ENCODE measurements at places on chromosomes 6 and 20. TPM values are rescaled to one million over a fixed set of nuclear protein-coding genes. Genes with fewer than 3 reads are reported as not detected.

GRCh38 chr6:109672175-109672574 is 18.8 kb downstream of the AK9 start:
- no peaks in the 10 kb centered on the region for H3K36me3 ChIP-seq
- H3K27me3 ChIP-seq = no peaks in the 10 kb centered on the region
- H3K4me3 ChIP-seq = no peak overlapping the region
- no peaks in the 10 kb centered on the region for H3K4me1 ChIP-seq
- DNase-seq = no peak
- no peak overlapping the region for H3K27ac ChIP-seq

DNA sequence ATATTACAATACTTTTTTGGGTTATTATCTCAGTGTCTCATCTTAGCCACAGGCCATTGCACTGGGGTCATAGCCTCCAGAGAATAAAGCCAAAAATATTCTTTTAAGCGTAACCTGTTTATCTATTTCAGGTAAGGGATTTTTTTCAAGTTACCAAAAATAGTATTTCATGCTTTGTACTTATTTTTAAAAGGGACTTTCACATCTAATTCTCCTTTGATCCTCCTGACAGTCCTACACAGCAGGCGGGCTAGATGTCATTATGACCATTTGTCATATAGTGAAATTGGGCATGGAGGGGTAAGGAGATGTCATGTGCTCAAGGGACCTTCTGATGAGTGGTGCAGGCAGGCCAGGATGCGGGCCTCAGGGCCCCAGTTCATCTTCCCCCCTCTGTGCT is 68.9 kb downstream of the TBC1D7 start:
- H3K27ac ChIP-seq = no peak overlapping the region
- H3K4me1 ChIP-seq = peaks cover 79% of the 10 kb centered on the region
- H3K4me3 ChIP-seq = no peak overlapping the region

DNA sequence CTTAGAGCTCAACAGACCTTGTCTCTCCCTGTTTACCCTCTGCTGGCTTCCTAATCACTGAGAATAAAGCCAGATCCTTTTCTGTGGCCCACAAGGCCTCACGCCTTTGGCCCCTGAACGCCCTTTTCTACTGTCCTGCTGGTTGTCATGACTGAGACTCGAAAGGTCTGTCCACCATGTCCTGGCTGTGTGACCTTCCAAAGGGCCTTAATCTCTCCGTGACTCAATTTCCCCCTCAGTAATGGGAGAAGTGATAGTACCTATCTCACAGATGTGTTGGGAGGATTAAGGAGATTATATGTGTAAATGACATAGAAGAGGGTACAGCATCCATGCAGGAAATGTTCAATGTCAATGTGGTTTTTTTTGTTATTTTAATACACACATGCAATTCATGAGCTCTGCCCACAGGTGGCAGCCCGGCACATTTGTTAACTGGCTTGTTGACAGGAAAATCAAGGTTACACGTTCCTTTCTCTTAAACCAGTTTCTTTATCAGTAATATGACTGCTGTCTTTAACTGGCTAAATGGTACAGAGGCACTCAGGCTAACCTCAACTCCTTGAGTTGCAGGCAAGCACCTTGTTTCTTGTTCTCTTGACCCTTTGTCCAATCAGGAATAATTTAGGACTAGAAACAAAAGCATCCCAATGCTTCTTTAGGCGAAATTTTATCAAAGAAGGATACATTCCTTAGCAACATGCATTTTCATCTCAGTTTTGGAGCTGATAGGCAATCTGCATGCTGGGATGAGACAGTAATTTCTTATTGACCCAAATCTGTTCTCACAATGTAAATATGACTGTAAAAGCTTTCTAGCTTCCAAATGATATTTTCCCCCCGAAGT is 16.6 kb downstream of the SLC22A1 start:
- H3K27ac ChIP-seq = no peak overlapping the region
- H3K4me1 ChIP-seq = no peaks in the 10 kb centered on the region
- H3K4me3 ChIP-seq = no peak overlapping the region
- no peaks in the 10 kb centered on the region for H3K36me3 ChIP-seq
- H3K27me3 ChIP-seq = no peaks in the 10 kb centered on the region

Gene GPR63
- not detected for polyA plus RNA-seq

GRCh38 chr6:21144928-21145327 is 448.6 kb upstream of the SOX4 start:
- H3K4me1 ChIP-seq = no peaks in the 10 kb centered on the region
- H3K27ac ChIP-seq = no peak overlapping the region
- no peak for DNase-seq
- no peaks in the 10 kb centered on the region for H3K27me3 ChIP-seq
- no peaks in the 10 kb centered on the region for H3K36me3 ChIP-seq

DNA sequence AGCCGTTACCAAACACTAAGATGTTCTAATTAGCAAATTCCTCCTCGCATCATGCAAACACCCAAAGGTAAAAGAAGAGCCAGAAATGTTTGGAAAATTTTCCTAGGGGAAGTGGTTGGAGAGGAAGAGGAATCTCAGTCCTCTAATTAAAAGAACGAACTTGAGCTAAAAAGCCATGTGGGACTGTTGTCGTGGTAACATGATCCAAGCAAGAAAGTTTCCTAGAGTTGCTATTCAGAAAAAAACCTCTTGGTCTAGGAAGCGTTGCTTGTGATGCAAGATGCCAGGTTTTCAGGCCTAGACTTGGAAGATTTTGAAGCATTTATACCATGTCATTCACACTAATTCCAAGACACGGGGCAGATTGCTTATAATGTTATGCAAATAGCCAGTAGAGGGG is 106.8 kb upstream of the DOK5 start:
- no peak for DNase-seq
- no peaks in the 10 kb centered on the region for H3K4me1 ChIP-seq
- no peak overlapping the region for H3K4me3 ChIP-seq

DNA sequence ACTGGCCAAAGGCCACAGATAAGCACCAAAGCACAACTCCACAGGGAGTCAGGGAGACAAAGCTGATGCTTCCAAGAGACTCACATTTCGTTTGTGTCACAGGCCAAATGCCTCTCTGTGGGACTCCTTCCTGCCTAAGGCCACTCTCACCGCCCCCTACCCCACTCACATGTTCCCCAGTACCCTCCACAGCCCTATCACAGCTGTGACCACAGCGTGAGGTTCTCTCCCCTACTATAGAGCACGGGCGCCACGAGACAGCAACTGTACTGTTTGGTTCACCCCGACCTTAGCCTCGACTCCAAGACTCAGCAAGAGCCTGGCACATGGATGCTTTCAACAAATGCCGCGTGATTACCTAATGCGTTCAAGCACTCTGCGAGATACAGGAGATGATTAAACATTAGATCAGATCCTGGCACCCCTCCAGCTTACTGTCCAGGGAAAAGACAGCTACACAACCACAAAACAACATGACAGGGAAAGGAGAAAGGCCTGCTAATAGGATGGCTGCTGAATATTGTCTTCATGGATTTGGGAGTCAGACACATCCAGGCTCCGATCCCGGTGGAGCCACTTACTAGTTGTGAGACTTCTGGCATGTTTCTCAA is 105.5 kb downstream of the AGPAT4 start:
- no peak for DNase-seq
- H3K4me1 ChIP-seq = peaks cover 20% of the 10 kb centered on the region
- no peak overlapping the region for H3K4me3 ChIP-seq
- H3K27ac ChIP-seq = no peak overlapping the region

Gene LINC00237
- polyA plus RNA-seq = 0.31 TPM

DNA sequence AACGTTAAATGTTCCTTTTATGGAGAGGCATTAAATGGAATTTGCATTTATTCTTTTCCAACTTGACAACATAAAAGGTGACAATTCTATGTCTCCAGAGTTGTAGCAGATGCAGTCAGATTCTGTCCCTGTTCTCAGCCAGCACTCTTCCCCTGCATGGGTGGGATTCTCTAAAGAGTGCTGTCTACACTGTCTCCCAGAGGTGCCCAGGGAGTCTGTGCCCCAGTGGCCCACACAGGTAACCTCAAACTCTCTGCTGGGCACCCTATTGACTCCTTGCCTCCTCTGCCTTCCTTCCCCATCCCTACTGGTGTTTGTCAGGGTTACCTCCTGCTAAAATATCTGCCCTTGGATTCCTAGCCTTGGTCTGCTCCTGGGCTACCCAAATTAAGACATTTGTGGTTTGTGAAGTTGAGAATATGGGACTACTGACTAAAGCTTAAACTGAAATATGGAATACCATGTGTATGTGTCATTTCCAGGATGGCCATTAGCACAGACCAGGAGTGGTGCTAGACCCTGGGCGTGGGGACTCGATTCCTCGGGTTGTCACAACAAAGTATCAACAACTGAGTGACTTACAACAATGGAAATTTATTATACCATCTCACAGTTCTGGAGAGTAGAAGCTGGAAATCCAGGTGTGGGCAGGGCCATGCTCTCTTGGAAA is 284.7 kb downstream of the CDH26 start:
- H3K27ac ChIP-seq = no peak overlapping the region
- no peak overlapping the region for H3K4me3 ChIP-seq
- H3K4me1 ChIP-seq = no peaks in the 10 kb centered on the region

DNA sequence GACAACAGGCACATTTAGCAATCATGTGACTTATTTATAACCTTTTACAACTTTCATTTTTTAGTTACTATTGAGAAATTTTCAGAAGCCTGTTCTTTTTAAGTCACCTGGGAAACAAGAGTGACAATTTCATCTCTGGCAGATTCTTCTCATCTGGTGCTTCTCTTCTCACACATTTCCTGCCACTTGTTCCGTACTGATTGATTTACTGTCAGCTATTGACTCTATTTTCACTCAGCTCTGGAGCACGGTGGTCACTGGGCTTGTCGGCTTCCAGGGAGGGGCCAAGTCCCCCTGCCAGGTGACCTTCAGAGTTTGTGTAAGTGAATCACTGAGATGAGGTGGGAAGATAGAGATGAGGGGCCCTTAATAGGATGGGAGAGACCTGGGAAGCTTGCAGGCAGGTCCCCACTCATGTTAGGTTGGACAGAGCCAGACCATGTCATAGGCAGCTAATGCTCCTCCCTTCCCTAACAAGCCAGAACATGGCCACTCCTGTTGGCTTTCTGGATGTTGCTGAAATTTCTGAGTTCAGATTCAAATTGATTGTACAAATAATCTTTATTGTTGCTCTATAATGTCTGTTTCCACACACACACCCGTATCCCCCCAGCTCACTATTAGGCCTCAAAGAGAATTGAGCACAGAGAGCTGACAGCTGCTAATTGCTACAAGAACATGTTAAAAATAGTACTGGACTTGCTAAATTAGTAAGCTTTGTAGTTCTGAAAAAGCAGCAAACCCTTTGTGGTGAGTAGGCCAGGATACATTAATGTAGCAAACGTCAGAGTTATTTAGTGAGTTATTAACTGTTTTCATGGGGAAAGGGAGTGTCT is 13.3 kb downstream of the DUSP22 start:
- peaks cover 23% of the 10 kb centered on the region for H3K36me3 ChIP-seq
- H3K4me1 ChIP-seq = peaks cover 23% of the 10 kb centered on the region
- H3K4me3 ChIP-seq = no peak overlapping the region
- DNase-seq = no peak
- H3K27ac ChIP-seq = no peak overlapping the region

Gene SLC2A10
- polyA plus RNA-seq = not detected

DNA sequence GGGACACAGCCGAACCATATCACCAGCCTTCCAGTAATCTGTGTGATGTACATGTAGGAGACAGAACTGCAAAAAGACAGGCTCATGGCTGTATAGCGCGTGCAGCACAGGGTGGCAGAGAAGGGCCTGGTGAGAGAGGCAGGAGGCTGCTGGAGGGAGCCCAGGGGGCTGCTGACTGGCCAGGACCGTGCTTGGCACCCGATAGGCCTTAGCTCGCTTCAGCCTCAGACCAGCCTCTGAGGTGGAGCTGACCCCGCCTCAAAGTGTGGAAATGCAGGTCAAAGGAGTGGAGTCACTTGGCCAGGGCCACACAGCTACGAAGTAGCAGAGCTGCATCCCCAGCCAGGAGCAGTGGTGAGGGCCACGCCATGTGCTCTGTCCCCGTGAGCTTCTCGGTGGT is 707.6 kb downstream of the QKI start:
- H3K4me1 ChIP-seq = no peaks in the 10 kb centered on the region
- H3K27ac ChIP-seq = no peak overlapping the region
- no peak overlapping the region for H3K4me3 ChIP-seq
- DNase-seq = no peak
- H3K36me3 ChIP-seq = no peaks in the 10 kb centered on the region
- no peaks in the 10 kb centered on the region for H3K27me3 ChIP-seq

- no peak overlapping the region for H3K27ac ChIP-seq
- DNase-seq = no peak
- no peak overlapping the region for H3K4me3 ChIP-seq
- H3K36me3 ChIP-seq = no peaks in the 10 kb centered on the region
- H3K4me1 ChIP-seq = no peaks in the 10 kb centered on the region
Observed at GRCh38 chr6:28517964-28518363, 2.4 kb upstream of the GPX6 start.

Gene HNF4A
- not detected for polyA plus RNA-seq

- no peaks in the 10 kb centered on the region for H3K36me3 ChIP-seq
- peaks cover 7% of the 10 kb centered on the region for H3K27me3 ChIP-seq
- no peaks in the 10 kb centered on the region for H3K4me1 ChIP-seq
- no peak overlapping the region for H3K4me3 ChIP-seq
Observed at GRCh38 chr20:6058684-6059295, 4.9 kb upstream of the LRRN4 start.

DNA sequence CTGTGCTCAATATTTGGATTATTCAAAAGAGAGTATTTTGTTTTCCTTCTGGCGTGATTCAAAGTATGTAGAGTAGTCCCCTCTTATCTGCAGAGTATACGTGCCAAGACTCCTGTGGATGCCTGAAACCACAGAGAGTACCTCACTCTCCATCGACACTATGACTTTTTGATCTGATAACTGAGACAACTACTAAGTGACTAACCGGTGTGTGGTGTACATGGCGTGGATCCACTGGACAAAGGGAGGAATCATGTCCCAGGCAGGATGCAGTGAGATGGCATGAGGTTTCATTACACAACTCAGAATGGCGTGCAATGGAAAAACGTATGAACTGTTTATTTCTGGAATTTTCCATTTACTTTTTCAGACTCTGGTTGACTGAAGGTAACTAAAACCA is 112.2 kb upstream of the PDE7B start:
- H3K27ac ChIP-seq = no peak overlapping the region
- H3K4me1 ChIP-seq = no peaks in the 10 kb centered on the region
- no peaks in the 10 kb centered on the region for H3K27me3 ChIP-seq
- no peaks in the 10 kb centered on the region for H3K36me3 ChIP-seq
- no peak overlapping the region for H3K4me3 ChIP-seq

DNA sequence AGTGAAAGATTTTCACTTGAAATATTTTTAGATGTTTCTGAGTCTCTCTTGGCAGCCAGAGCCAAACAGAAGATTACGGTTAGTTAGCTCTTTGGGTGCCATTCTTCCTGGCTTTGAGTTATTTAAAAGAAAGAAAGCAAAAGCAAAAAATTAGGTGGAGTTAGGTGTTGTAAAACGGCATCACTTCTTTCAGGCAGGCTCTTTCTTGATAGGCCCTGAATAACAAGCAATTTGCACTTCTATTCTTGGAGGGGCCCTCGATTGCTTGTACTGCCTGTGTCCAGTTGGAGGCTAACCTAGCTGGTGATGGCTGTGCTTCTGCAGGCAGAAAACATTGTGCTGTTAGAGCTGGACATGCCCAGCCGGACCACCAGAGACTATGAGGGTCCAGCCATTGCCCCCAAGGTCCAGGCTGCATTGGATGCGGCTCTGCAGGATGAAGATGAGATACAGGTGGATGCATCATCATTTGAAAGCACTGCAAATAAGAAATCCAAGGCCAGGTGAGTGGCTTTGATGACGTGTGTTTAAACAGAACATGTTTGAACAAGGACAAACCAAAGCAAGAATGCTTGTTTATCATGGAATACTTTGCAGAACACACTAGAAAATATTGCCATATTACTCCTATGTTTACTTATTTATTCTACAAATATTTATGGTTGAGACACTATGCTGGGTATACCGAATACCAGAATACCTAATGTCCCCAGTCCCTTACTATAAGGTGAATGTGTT is 28.1 kb upstream of the ASXL1 start:
- H3K4me1 ChIP-seq = peaks cover 15% of the 10 kb centered on the region
- H3K4me3 ChIP-seq = no peak overlapping the region
- H3K36me3 ChIP-seq = peaks cover 37% of the 10 kb centered on the region
- no peak overlapping the region for H3K27ac ChIP-seq
- H3K27me3 ChIP-seq = no peaks in the 10 kb centered on the region
